NCI-H524 (cell line): ENCODE measurements at places on chromosomes 13 and 19.

DNA sequence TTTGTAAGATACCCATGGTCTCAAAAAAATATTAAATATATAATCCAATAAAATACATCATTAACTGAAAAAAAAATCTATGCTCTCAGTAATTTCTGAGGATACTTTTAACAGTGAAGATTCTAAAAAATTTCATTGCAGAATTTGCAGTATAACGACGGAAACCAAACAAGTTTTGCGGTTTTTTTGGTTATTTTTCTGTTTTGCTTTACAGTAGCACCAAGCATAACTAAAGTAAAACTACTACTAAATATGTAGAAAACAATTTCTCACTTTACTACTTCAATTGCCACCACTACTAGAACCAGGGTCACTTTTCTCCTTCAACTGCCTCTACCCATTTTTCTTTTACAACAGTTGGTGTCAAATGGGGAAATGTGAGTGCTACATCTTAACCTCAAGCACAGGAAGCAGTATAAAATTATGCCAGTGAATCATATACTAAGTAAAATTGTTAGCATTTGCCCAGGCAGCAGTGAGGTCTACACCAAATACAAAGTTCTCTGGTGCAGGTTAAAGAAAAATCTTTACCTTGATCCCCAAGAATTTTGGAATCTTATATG, 24.1 kb downstream of the MICU2 start:
- DNase-seq, result no peak

GRCh38 chr19:45187421-45188100, 9.0 kb downstream of the BLOC1S3 start:
- peak; percentile 45 for DNase-seq

DNA sequence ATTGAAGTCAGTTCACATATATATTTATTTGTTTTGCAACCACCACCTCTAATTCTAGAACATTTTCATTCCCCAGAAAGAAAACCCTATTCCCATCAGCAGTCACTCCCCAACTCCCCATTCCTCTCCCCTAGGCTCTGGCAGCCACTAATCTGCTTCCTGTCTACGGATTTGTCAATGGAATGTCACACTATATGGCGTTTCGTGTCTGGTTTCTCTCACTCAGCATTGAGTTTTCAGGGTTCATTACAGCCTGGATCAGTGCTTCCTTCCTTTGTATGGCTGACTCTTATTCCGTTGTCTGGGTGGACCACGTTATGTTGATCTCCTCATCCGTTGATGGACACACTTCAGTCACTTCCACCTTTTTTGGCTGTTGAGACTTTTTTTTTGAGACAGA, 9.3 kb downstream of the COLGALT1 start:
- no peak for DNase-seq

DNA sequence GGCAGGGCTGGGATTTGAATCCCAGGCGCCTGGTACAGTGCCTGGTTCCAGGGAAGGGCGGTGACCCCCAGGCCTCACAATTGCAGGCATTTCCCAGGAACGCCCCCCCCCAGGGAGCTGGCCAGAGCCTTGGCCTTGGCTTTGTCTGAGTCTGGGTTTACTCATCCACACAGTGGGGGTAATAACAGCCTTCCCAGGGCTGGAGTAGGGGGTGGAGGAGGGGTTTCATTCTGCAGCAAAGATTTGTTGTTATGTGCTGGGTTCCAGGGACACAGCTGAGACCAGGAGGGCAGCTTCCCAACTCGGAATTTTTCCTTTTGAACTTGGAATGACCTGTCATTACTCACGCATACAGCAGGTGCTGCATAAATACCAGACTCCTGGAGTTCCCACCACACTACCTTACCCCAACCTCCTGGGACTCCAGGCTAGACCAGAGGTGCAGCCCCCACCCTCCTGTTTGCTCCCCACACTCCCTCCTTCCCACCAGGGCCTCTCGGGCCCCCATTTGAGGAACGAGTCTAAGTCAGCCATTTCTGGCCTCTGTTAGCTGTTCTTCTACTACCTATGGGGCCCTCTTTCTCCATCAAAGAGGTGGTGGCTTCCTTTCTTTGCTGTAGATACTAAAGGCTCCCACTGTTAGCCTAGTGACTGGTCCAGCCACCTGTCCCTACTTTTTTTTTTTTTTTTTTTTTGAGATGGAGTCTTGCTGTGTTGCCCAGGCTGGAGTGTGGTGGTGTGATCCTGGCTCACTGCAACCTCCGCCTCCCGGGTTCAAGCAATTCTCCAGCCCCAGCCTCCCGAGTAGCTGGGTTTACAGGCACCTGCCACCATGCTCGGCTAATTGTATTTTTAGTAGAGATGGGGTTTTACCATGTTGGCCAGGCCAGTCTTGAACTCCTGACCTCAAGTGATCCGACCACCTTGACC, 1.6 kb upstream of the ADAMTS10 start:
- no peak for DNase-seq

GRCh38 chr13:23074075-23074828, 106.5 kb upstream of the SGCG start:
- DNase-seq, result no peak
